ENCODE measurements at places on chromosomes 7 and 10. TPM values are rescaled to one million over a fixed set of nuclear protein-coding genes. Genes with fewer than 3 reads are reported as not detected.

The ARHGAP22 gene
- total RNA-seq = 24.5 TPM

The OR13A1 gene
- not detected for total RNA-seq

The NCAPG2 gene
- 30.1 TPM for total RNA-seq

The TMEM140 gene
- 0.36 TPM for total RNA-seq

The FAM170B gene
- not detected for total RNA-seq

All from epithelial cell of proximal tubule (primary cell).